ENCODE measurements at places on chromosomes 6 and 20.

DNA sequence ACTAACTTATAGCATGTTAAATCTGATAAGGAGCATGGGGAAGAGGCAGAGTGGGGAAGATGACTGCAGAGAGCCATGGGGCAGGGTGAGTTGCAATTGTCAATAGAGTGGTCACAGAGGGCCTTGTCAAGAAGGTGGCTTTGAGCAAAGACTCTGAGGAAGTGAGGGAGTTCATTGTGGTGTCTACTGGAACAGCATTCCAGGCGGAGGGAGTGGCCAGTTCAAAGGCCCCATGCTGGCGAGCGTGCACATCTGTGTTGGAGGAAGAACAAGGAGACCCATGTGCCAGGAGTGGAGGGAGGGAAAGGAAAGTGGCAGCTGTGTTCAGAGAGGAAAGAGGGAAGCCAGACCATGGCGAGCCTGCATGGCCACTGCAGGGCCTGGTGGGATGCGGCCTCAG is 15.8 kb upstream of the GPR6 start:
- DNase-seq, result no peak

DNA sequence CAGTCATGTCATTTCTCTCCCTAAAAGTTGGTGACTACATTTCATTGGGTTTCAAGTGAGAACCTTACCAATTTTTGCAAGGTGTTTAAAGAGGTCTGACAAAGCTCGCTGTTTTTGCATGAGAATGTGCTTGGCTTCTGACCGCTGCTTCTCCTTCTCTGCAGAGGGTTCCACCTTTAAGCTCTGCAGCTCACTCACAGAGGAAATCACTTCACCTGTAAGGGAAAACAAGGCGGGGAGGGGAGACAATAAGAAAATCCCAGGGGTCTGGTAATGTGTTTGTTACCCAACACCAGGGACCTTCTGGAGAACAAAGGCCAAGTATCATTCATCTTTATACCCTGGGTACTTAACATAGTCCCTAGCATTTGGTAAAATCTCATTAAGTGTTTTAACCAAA is 40.0 kb upstream of the LYRM2 start:
- no peak for DNase-seq

GRCh38 chr20:41095110-41095969 is 42.0 kb upstream of the PLCG1 start:
- peak; percentile 17 for DNase-seq

- no peak for DNase-seq
These were observed 93.5 kb upstream of the TMEM30A start for GRCh38 chr6:75378101-75378500.

GRCh38 chr6:141153563-141153962 is 979.2 kb upstream of the GJE1 start:
- peak; percentile 15 for DNase-seq

DNA sequence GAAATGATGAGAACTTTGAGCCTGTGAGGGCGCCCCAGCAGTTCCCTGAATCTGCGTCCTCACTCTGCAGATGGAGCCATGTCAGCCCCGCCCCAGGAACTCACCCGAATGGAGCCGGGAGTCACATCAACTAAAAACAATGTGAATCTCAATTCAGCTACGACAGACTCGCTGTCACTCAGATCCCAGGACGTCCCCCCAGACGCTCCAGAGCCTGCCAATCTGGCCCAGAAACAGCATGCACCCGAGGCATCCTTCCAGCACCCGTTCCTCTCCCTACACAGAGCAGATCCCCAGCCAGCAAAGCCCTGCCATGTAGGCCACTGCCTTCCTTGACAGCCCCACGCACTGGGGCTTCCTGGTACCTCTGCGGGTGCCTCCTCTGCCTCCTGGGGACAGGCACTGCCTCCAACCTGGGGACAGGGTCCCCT is 248.0 kb downstream of the TTLL2 start:
- DNase-seq, result no peak

DNA sequence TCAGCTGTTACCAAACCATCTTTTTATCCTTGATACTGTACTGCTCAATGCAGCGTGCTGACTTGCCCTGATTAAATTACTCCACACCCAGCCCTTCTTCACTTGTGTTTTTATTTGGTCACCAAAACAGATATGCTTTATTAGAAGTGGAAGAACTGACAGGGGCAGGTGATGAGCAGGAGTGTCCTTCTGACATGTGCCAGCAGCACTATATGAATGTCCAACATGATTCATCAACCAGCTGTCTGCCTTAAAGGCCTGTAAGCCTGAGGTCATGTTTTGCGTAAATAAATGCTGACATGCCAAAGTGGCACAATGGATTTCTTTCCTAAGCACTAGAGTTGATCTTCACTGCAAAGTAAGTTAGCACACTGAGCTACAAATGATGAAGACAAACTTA is 15.4 kb downstream of the POPDC3 start:
- DNase-seq, result no peak

- DNase-seq, result no peak
These were observed 89.7 kb downstream of the INSM1 start for GRCh38 chr20:20457392-20458126.

GRCh38 chr20:12700701-12701100 is 308.1 kb upstream of the SPTLC3 start:
- DNase-seq, result no peak

GRCh38 chr6:169520104-169520503 is 181.7 kb downstream of the WDR27 start:
- no peak for DNase-seq

GRCh38 chr20:17158701-17159100 is 68.1 kb upstream of the PCSK2 start:
- DNase-seq, result no peak

GRCh38 chr6:10000551-10000950 is 414.3 kb downstream of the TFAP2A start:
- no peak for DNase-seq

DNA sequence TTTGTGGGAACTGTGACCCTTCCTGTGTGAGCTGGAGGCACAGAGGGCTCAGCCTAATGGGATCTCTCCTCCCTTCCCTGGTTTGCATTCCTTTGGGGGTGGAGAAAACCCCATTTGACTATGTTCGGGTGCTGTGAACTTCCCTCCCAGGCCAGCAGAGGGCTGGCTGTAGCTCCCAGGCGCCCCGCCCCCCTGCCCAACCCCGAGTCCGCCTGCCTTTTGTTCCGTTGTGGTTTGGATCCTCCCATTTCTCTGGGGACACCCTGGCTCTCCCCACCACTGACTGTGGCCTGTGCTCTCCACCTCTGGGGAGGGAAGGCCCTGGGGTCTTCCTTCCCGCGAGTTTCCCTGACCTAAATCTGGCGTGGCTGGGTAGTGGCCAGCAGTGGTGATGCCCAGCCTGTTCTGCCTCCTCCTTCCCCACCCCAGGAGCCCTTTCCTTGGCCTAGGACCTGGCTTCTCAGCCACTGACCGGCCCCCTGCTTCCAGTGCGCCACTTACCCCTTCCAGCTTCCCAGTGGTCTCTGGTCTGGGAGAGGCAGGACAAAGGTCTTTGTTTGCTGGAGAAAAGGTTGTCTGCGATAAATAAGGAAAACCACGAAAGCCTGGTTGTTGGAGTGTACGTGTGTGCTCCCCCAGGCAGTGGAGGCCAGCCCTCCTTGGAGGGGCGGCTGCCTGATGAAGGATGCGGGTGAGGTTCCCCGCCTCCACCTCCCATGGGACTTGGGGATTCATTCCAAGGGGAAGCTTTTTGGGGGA is 4.9 kb downstream of the VEGFA start:
- DNase-seq, result peak; percentile 67

GRCh38 chr6:22891934-22892333 is 322.6 kb downstream of the HDGFL1 start:
- no peak for DNase-seq

GRCh38 chr20:48717095-48717672 is 110.6 kb downstream of the PREX1 start:
- no peak for DNase-seq

GRCh38 chr6:75199889-75200288 is 6.0 kb downstream of the COL12A1 start:
- no peak for DNase-seq

GRCh38 chr6:5995949-5996713 is 10.6 kb downstream of the NRN1 start:
- no peak for DNase-seq

DNA sequence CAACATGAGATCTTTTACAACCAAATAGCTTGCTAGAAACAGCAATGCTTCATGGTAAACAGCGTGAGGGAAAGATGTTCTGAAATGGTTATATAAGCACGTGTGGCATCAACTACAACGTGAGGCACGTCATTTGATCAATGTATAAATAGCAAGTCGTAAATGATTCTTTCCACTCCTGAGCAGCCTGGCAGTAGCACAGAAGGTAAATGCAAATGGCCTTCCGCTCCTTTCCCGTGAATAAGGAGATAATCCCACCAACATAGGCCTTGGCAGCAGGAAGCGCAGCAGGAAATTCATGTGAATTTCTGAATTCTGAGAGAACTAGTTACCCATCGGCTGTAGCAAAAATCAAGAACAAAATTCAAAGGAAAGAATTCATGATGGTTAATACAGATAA is 17.0 kb downstream of the RPS6KA2 start:
- DNase-seq, result no peak

DNA sequence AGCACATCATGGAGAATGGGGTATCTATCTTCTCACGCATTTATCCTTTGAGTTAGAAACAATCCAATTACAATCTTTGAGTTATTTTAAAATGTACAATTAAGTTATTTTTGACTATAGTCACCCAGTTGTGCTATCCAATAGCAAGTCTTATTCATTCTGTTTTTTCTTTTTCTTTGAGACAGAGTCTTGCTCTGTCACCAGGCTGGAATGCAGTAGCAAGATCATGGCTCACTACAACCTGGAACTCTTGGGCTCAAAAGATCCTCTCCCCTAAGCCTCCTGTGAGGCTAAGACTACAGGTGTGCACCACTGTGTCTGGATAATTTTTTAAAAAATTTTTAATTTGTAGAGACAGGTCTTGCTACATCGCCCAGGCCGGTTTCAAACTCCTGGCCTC is 201.5 kb upstream of the ZNF217 start:
- DNase-seq, result no peak

- DNase-seq, result no peak
These were observed 48.7 kb upstream of the SRSF6 start for GRCh38 chr20:43408848-43409576.

- DNase-seq, result peak; percentile 55
These were observed 64.4 kb downstream of the GTF2H5 start for GRCh38 chr6:158232316-158233213.

DNA sequence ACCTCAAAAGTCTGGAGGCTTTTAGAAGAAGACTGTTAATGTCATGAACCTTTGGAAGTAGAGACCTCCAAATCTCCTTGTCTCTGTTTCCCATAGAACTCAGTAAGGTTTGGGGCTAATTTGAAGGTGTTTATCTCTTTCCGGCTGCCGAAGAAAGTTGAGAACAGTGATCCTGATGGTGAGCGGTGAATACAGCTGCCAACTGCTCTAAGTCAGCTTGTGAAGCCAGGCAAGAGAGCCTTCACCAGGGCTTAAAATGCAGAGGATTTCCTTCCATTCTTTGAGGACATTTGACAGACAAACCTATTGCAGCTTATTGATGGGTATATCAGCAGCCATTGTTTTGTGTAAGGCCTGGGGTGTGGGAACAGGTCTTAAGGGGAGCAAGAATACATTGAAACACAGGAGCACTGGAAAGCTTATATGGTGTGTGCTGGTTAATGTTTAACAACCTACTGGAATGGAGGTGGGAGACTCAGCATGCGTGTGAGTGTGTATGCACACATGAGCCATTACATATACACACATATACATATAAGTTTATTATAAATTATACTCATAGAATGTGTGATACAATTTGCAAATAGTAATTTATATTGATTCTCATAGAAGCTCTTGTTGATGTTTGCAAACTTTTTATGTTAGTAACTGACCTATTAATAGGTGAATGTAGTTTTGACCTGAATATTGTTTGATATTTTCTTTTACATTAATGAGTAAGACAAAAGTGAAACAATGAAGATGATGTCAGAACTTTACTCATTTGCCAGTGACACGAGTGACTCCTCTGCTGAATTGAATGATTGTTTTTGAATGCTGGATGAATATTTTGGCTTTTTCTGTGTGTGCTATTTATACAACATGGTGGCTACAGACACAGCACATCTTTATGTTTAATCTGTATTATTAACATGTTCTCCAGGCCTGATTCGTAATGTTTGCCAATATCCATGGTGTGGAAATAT is 18.1 kb downstream of the PLEKHG1 start:
- no peak for DNase-seq

- DNase-seq, result no peak
These were observed 139.4 kb upstream of the EYA4 start for GRCh38 chr6:133101790-133102189.

DNA sequence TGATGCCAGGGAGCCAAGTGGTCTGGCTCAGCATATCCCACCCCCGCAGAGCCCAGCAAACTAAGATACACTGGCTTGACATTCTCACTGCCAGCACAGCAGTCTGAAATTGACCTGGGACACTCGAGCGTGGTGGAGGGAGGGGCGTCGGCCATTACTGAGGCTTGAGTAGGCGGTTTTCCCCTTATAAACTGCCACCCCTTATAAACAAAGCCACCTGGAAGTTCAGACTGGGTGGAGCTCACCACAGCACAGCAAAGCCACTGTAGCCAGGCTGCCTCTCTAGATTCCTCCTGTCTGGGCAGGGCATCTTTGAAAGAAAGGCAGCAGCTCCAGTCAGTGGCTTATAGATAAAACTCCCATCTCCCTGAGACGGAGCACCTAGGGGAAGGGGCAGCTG is 19.4 kb downstream of the TINAG start:
- DNase-seq, result no peak

DNA sequence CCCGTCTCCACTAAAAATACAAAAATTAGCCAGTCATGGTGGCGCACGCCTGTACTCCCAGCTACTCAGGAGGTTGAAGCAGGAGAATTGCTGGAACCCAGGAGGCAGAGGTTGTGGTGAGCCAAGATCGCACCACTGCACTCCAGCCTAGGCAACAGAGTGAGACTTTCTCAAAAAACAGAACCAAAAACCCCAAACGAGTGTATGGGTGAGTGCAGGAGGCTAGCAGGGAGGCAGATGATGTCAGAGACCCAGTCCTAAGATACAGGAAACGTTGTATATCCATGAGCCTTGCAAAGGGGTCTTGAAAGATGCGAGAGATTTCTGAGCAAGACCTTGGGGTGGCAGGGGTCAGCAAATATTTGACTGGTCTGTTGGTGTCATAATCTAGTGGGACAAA is 136.2 kb downstream of the JARID2 start:
- no peak for DNase-seq

DNA sequence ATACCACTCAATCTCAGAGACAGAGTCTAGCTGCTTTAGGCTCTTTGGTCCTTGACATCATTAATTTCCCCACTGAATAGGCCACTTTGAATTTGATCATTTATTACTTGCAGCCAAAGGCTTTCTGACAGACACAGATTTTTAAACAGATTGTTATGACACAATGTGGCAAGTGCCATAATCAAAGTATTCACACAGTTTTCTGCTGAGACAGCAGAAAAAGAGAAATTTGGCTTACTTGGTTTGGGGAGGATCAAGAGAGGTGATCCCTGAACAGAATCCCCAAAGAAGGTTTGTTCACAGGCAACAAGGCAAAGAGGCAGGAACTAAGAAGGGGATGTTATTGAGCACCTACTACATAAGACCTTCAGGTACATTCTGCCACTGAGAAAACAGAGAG is 138.0 kb upstream of the TOP1 start:
- no peak for DNase-seq

DNA sequence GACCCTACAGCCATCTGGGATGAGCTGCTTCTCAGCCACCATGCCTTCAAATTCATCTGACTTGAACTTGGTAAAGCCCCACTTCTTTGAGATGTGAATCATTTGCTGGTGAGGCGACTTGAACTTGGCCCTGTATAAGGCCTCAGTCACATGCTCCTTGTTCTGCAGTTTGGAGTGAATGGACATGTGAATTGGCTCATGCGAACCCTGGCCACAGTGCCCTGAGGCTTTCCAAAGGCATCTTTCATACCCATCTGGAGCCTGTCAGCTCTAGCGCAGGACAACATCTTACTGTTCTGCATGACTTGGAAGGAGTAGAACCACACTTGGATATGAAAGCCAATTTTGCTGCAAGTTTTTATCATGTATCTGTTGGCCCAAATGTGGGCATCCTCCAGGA is 244.0 kb upstream of the FAM83B start:
- no peak for DNase-seq

Data from activated naive CD8-positive, alpha-beta T cell treated with anti-CD3 and anti-CD28 coated beads for 36 hours (primary cell).